ENCODE measurements at places on chromosomes 7 and 10.

DNA sequence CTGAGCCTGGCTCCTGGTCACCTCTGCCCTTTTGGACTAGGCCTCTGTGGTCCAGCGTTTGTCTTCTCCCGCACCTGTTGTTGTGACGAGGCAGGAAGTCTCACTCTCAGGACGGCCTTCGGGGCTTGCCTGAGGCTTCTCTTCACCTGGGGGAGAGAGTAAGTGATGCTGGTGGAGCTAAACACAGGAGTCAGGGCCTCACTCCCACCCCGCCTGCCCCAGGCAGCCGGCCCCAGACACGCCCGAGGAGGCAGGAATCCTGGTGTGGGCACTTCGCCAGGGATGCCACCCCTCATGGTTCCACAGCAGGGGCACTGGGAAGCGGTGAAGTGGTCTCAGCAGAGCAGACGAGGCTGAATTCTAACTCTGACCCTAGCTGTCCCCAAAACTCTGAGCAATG lies 42.4 kb downstream of the IL2RA start:
- DNase-seq = no peak

DNA sequence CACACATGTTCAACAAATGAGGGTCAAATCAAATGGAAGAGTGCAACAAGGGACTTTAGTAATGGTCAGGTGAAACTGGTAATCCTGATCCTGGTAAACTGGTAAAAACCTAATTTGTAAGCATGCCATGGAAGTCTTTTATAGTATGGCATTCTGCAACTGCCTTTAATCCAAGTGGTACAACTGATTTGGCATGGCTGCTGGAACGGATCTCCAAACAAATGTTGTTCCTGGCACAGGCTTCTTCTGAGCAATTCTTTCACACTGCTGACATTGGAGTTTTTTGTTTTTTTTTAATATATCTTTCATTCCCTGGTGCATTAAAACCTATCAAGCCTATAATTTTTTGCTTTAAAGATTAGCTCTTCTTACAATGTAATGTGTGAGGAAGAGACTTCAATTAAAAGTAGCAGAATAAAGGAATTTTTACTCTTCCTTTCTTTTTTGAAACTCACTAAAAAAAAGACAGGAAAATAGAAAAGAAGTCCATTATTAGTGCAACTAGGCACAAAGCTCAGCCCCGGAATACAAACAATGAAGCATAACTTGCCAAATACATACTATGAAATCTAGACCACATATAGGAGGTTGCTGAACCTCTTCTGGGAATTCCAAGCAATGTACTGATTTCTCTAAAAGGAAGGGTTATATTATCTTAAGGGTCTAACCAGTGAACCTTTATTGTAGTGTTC lies 79.3 kb upstream of the OIT3 start:
- DNase-seq = no peak

- no peak for DNase-seq
Measured at GRCh38 chr10:28304032-28304571, 1.2 kb upstream of the MPP7 start.

GRCh38 chr10:109837384-109837783 lies 85.9 kb downstream of the XPNPEP1 start:
- DNase-seq = no peak

GRCh38 chr7:36607721-36608095 lies 116.6 kb downstream of the AOAH start:
- DNase-seq = no peak

DNA sequence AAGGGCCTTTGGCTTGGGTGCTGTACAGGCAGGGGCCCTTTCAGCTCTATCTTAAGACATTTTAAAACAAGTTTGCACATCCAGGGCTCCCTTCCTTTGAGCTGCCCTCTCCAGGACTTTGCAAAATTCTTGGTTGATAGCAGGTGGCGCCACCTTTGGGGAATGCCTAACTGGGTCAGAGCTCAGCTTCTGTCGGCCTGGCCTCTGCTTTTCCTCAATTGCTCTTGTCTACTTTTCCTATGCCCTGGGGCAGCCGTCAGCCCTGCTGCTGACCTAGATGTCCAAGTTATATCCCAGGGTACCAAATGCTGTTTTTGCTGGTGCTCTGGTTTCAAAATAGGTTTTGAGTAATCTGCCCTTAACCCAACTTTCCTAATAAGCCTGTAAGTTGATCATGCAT lies 65.8 kb downstream of the APBB1IP start:
- DNase-seq = no peak

DNA sequence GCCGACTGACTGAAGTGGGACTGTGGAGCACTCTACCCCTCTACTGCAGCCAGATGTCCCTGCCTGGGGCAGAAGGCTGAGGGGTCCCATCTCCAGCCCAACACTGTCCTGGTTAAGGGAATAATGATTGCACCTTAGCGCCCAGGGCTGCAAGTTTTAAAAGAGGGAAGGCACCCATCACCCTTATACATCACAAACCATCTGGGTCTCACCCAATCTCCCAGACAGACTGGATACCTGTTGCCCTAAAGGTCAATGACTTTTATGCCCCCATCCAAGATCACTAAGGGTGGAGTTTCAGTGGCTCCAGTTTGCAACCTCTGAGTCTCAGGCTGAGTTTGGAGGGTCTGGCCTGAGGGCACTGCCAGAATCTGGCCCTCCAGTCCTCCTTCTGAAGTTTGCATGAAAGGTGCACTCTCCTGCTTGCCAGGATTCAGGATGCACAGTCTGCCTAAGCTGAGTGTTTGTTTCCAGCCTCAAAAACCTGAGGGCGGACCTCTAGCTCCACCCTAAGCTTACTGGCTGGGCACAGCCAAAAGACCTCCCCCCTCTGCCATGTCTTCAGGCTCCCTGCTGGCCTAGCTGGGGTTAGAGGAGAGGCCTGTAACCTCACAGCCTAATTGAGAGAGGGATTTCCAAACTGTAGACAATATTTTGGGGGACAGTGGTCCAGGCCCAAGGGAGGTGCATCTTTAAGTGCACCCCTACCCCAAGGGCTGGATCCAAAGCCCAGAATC lies 2.5 kb upstream of the EMX2 start:
- no peak for DNase-seq

DNA sequence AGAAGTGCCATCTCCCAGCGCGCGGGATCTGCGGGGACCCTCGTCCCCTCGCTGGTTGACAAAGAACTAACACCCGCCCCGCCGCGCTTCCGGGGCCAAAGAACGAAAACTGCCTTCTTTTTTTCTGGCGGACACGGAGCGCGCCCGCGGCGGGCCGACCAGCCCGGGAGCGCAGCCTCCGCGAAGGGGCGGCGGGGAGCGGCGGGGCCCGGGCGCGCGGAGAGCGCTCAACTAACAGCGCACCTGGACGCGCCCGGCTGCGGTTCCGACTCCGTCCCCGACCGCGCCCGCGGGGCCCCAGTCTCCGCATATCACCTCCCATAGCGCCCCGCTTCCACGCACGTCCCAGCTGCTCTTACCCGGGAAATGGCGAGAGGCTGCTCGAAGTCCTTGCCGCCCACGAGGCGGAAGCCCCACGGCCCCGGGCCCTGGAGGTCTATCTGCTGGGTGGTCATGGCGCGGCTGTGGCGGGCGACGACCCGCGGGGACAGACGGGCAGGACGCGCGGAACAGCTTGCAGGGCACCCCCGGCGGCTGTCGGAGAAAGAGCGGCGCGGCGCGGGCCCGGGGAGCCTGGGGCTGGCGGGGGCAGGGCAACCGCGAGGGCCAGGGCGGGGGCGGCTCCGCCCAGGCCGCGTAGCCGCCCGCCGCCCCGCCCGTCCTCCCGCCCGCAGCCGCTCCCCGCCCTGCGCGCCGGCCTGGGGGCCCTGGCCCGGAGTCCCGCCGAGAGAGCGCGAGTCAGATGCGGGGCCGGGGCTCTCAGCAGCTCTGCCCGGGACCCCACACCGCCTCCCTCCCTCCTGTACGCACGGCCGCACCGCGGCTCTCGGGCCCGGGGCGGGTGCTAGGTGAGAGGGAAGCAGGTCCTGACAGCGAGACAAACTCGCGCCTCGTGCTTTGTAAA lies at the start of gene PDLIM1:
Gene PDLIM1, minus strand, starts transcription at position 543 of the 904 bp plus-strand sequence. Its CDS starts 88 bp downstream, at position 455.
- DNase-seq = peak; percentile 4

DNA sequence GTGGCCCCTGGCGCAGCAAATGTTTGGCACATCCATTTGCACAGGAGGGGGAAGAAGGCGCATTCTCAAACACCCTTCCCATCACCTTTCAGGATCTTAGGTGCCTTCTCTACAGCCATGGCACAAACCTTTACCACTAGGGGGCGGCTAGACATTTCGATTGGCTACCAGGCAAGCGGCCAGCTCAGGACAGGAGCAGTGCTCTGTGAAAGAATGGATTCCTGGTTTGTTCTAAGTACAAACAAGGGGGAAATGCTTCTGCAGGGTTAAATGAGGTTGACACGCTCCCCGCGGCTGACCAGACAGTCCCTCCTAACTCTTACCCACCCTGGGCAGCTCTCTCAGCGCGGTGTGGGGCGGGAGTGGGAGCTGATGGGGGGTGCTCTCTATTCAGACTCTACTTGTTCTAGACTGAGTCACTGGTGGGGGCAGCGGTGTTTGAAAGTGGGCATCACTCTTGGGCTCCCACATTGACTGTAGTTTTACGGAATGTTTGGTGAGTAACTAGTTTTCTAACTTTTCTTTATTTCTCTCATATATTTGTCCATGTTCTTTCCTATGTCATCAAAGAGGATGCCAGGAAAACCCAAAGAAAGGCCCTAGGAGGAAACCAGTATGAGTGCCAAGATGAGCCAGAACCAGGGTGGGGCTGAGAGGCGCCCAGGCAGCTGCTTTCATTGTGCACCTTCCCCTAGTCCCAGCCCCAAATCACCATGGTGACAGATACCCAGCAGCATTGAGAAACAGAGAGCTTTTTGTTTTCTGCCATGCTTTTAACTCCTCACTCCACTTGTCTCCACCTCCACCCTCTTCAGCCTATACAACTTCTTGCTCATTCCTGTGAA lies 61.4 kb upstream of the GPR158 start:
- peak; percentile 7 for DNase-seq

- no peak for DNase-seq
Measured at GRCh38 chr7:79319369-79319768, 134.1 kb downstream of the MAGI2 start.

- DNase-seq = no peak
Measured at GRCh38 chr7:137751361-137752009, 95.3 kb downstream of the DGKI start.

- no peak for DNase-seq
Measured at GRCh38 chr10:75342397-75342796, 59.2 kb downstream of the ZNF503 start.

- DNase-seq = no peak
Measured at GRCh38 chr7:95104739-95105138, 197.3 kb downstream of the PPP1R9A start.

GRCh38 chr10:930625-931325 lies 730 bp downstream of the LARP4B start:
- peak; percentile 67 for DNase-seq

GRCh38 chr10:93067443-93068365 lies 6.0 kb upstream of the CYP26A1 start:
- peak; percentile 22 for DNase-seq

GRCh38 chr10:104387130-104387888 lies 33.7 kb downstream of the CFAP58 start:
- no peak for DNase-seq

DNA sequence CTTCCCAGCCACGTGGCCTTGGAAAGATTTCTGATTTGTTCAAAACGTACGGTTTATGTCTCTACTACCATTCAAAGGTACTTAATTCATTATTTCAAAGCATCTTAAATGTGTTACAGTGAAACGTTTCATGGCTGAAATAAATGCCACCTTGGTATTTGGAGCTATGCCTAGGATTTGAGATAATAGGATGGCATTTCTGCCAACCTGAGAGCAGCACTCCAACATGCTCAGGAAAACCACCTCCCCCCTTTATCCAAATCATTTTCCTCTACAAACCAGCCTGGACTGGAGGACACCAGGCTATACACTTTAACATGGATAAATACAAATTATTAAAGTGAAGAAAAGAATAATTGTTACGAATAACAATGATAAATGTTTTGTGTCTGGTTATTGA lies 260.9 kb downstream of the ZMYND11 start:
- DNase-seq = no peak

GRCh38 chr7:69844264-69844868 lies 246.1 kb downstream of the AUTS2 start:
- no peak for DNase-seq

GRCh38 chr7:117051808-117052207 lies 98.5 kb downstream of the ST7 start:
- no peak for DNase-seq

All from stimulated activated effector memory CD8-positive, alpha-beta T cell treated with anti-CD3 and anti-CD28 coated beads, Interleukin-12 subunit alpha, Interleukin-12 subunit beta, amount 100 ng/mL, for 72 hours (primary cell).